Stimulated activated CD4-positive, alpha-beta T cell treated with anti-CD3 and anti-CD28 coated beads, Interleukin-15, amount 100 ng/mL, for 1 hour (primary cell): ENCODE measurements at places on chromosomes 6 and 20.

DNA sequence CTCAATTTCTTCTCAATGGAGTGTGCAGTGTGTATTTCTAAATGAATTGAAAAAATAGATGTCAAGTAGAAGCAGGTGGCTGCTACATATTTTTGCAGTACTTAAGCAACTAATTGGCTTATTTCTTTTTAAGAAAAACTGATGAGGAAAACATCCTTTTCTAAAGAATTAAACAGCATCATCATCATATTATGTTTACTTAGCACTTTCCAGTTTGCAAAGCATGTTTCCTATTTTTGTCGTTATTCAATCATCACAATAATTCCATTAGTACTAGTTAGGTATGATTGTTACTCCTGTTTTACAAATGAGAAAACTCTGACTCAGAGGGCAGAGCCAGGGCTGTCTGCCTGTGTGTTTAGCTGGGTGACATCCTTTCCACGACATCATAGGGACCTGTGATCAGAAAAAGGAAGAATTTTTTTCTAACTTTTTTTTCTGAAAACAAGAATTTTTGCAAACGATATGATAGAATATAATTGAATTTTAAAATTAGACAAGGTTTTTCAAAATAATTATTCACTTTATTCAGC is 22.7 kb upstream of the BMP6 start:
- no peak for DNase-seq

- DNase-seq = no peak
These were observed 51.0 kb upstream of the SENP6 start for GRCh38 chr6:75550544-75551167.

DNA sequence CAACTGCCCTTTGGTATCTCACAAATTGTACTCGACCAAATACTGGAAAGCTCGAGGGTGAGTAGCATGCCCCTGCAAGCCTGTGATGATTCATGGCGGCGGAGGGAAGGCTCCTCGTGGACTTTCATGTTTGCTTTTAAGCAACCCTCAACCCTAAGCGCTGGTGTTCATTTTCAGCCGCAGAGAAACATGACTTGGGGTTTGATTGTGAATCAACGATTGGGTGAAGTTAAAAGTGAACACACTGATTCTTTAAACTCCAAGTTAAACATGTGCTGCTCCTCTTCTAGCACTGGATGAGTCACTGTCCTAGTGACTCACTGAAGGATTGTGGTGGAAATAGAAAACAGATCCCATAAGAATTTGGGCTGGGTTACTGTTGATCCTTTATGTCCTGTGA is 8.3 kb downstream of the CD109 start:
- DNase-seq = no peak

- peak; percentile 68 for DNase-seq
These were observed 14.3 kb downstream of the PSMB9 start for GRCh38 chr6:32868257-32868788.

GRCh38 chr6:35302604-35303241 is 5.1 kb downstream of the DEF6 start:
- DNase-seq = peak; percentile 65

GRCh38 chr20:54708229-54708628 is 232.8 kb downstream of the DOK5 start:
- DNase-seq = no peak

DNA sequence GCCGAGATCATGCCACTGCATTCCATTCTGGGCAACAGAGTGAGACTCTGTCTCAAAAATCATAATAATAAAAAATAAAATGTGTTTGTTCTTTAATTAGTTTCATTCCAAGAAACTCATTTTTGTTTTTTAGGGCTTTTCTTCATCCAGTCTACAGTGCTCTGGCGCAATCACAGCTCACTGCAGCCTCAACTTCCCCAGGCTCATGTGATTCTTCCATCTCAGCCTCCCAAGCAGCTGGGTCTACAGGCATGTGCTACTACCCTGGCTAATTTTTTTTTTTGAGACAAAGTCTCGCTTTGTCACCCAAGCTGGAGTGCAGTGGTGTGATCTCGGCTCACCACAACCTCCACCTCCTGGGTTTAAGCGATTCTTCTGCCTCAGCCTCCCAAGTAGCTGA is 143.6 kb upstream of the JARID2 start:
- DNase-seq = no peak

- no peak for DNase-seq
These were observed 37.7 kb downstream of the MAP3K4 start for GRCh38 chr6:161029195-161029809.

DNA sequence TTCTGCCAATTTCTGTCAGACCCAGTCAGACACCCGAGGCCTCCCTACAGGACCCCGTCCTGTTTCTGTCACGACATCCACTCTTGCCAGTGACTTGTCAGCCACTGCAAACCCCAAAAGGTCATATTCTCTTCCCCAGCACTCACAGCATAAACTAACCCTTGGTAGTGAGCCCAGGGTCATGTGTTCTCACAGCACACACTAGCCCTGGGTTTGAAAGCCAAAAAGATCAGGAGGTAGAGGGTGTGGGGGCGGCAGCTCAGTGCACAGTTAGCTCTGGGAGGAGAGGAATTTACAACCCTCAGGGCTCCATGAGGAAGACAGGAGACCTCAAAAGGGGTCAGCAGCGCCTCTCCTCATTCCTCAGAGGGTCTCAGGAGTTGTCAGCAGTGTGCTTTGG is 9.9 kb upstream of the SNX9 start:
- DNase-seq = no peak

DNA sequence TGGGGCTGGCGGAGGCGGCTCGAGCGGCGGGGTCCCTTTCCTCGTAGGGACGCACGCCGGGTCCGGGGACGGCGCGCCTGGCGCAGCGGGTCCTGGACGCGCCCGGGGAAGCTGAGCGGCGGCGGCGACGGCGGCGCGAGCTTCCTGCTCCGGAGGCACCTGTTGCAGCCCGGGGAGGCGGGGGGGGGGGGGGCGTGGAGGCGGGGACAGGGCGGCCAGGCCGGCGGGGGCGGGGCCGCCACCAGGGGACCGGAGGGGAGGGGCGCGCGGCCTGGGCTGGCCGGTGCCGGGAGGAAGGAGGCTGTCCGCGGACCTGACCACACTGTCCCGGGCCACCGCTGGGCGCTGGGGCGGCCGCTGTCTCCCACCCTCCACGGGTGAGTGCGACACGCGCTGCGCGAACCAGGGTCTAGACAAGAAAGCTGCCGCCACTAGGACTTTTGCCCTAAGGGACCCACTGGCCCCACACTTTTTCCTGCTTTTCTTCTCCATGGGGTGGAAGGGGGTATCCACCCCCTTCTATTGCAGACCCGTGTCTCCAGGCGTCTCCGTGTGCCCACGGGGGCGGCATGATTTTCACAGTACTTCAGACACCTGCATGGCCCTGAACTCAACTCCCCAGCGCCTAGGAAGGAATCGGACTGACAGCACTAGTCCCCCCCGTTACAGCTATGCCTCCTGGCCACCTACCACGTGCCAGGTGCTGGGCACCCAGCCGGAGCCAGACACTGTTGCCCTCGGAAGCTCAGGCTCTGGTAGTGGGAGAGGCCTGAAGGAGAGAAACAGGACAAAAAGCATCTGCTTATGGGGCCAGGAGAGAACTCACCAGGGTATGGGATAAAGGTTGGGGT is at the start of gene NFATC2:
TSS of gene NFATC2 (minus strand) at position 149 of the 851 bp plus-strand sequence. CDS start 220 bp downstream, outside the sequence.
- DNase-seq = peak; percentile 35

GRCh38 chr6:38701551-38701950 is 1.4 kb downstream of the GLO1 start:
- DNase-seq = no peak

- peak; percentile 35 for DNase-seq
These were observed 19.2 kb downstream of the PRND start for GRCh38 chr20:4740774-4741431.

- DNase-seq = no peak
These were observed 74.1 kb upstream of the TCF21 start for GRCh38 chr6:133814797-133815196.
